ENCODE measurements at places on chromosomes 5 and 9.
A peak's percentile ranks its signal among the peaks of the same experiment; 100 is the strongest.

DNA sequence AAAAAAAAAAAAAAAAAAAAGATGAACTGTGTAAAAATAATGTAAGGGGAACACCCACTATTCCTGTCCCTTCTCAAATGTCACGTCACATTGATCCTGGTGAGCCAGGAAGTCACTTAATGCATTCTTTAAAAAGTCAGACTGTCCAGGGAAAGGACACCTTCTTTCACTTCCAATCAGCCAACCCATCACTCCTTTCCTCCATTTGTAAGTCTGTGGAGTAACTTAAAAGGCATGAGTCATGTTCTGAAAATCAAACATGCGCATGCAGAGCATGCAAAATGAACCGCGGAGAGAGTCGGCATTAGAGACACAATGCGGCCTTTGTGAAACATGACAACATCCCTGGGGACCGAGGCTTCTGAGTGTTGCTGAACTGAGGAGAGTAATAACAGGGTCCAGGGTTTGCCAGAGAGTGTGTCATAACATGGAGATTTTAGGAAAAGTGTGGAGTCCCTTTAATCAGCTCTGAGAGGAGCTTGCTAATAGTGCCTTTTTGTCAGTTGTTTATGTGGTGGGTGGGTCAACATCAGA, 77.6 kb upstream of the SEMA6A start:
- peak; percentile 2 for DNase-seq

DNA sequence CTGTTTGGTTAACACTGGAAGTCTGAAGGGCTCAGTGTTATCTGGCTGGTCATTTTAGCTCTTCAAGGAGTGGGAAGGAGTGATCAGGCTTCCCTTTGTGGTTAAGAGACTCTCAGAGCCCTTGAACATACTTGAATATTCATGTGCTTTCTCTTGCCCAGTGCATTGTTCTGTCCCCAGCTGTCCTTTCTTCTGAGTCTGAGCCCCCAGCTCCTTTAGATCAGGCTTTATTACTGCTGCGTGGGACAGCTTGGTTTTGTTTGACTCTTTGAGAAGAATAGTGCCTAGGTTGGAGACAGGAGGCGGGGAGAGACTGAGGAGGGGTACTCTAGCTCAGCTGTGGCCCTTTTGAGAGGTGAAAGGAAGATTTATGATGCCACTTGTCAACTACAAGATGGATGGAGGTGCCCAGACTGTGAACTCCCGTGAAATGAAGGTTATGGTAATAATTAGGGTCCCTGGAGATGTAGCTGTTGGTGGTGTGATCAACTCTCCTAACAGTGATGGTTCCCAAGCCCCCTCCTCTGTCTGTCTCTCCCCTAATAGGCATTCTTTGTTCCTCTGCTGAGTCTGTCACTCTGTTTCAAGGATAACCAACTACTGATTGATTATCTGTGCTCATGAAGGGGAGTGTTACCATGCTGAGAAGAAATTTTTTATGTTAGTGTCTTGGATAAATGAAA, 83.1 kb upstream of the GLRA1 start:
- no peak for DNase-seq

DNA sequence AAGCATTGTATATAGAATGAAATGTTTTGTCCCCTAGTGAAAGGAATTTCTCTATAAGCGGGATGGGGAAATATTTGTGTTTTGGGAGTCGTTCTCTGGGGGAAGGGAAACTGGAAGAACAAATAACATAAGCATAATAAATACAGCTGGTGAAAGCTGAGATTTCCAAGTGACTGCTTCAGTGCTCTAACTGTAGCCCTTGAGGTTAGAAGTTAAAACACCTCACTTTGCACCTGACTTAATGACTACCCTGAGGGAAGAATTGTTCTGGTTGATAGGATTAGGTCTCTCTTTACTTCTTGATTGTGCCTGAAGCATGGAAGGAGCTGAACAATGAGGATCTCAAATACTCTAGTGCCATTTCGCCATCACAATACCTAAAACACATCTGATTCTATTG, 307.4 kb downstream of the MAN2A1 start:
- DNase-seq, result no peak

- no peak for DNase-seq
Observed at GRCh38 chr5:72996632-72997031, 40.8 kb downstream of the FCHO2 start.

GRCh38 chr5:122680623-122681350, 94.1 kb upstream of the SNX2 start:
- no peak for DNase-seq

DNA sequence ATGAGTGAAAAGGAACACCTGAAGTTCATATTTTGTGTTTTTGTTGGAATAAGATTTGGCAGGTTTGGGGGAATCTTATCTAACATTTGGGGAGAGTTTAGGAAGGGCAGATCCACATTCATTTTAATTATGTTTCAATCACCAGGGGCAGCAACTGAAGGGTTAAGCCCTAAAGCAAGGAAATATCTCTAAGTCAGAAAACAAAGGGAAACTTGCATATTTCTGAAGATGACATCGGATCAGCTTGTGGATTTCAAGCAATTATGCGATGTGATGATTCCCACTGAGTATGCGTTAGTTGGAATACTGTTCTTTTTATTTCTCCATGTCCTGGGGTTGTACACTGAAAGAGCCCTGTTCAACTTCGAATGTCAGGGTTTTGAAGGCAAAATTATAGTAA, 59.8 kb upstream of the NFIB start:
- no peak for DNase-seq

GRCh38 chr9:479304-479970, 264.8 kb downstream of the DOCK8 start:
- DNase-seq, result no peak

GRCh38 chr9:97386733-97387503, 25.0 kb upstream of the TDRD7 start:
- DNase-seq, result peak; percentile 9

DNA sequence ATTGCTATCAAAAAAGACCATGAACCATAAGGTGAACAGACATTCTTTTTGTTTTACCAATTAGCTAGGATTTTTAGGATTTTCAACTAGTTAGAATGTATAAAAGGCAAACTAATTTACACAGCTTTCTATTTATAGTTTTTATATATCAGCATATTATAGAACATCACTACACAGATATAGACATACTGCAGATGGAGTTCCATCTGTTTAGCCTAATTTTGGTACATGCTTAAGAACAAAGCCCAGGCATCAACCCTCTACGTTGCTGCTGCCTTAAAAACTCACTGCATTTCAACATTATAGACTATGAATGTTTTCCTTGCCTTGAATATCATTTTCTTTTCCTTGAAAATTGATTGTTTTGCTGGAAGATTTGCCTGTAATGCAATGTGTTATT, 2227.5 kb upstream of the C9orf72 start:
- no peak for DNase-seq

DNA sequence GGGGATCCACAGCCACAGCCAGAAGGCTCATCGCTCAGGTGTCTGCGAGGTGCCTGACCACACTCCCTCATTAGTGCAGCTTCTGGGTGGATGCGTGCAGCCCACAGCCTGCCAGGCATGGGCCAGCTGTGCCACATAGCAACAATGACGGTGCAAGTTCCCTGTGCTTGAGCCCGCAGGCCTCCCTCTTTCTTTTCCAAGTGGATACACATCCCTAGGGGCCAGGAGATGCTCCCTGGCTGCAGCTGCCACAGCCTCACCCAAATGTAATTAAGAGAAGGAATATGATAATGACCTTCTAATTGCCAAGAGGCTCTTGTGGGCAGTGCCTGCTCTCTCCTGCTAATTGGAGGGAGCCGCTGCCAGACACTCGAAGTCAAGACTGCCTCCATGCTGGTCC, 116.0 kb upstream of the PPP1R26 start:
- peak; percentile 34 for DNase-seq

GRCh38 chr9:100286257-100286656, 66.5 kb downstream of the TEX10 start:
- DNase-seq, result no peak

DNA sequence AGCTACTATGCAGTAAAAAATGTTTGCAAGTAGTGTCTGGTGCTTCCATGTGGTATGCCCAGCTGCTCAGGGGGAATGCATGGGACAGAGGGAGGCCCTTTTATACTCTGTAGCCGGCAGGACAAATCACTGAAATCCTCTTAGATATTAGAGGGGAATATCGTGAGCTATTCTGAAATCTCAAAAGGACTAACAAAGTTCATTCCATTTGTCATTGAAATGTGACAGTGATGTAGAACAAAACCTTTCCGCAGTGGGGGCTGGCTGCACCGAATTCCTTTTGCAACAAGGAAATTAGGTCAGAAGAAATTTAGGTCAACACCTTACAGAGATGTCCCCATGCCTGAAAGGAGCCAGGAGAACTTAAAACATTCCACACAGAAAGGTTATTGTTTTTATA, 72.4 kb upstream of the MEF2C start:
- no peak for DNase-seq

DNA sequence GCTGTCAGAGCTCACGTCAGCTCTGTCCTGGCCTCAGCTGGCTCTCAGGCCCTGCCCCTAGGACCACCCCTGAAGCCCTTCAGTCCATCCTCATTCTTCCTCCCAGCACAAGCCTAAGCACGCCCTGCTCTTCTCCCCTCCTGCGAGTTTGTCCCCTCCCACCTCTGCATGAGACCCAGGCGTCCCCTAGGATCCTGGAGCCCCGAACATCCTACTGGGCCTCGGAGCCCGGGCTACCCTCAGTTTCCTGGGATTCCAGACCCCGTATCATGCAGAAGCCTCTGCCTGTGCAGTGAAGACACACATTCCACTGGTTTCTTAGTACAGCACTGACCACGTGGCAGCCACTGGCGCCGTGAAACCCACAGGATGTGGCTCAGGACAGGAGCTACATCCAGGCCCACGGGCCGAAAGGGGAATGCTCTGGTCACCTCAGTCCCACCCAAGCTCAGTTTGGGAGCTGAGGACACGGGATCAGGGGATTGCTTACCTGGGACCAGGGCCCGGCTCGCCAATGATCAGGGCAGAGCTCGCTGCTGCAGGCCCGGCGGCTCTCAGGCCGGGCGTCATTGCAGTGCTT, 64.2 kb downstream of the ZNF354C start:
- DNase-seq, result no peak

DNA sequence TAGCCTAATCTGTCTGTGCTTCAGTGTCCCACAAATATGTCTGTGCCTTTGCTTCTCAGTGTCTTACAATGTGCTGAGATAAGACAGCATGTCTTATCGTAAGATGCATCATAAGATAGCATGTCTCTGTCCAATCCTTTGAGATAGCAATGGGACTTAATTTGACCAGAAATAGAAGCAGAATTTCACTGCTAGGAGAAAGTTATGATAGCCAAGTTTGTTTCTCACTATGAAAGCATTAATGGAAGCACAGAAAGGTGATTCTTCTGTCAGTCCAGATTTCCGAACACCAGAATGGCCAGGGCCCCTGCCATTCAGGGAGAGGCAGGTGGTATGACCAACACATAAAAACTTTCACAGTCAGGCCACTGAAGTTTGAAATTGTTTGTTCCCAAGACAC, 111.4 kb downstream of the TRIM32 start:
- no peak for DNase-seq

GRCh38 chr5:32753051-32753450, 41.9 kb downstream of the NPR3 start:
- no peak for DNase-seq

GRCh38 chr5:7501061-7501460, 105.1 kb downstream of the ADCY2 start:
- no peak for DNase-seq

DNA sequence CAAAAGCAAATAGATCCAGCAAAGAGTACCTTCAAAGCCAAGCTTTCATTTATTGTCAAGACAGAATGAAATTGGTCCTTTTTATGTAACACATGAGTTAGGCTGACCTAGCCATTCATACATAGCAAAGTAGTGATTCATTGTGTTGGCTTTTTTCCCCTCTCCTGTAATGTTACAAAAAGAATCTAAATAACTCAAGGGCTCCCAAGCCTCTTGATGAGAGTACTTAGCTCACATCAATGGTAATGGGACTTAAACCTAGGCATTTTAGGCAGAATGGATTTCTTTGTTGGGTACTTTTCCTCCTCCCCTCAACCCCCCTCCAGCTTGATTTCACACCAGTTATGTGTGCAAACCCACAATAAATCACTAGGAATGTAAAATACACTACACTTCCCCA, 123.7 kb downstream of the EBF1 start:
- no peak for DNase-seq

DNA sequence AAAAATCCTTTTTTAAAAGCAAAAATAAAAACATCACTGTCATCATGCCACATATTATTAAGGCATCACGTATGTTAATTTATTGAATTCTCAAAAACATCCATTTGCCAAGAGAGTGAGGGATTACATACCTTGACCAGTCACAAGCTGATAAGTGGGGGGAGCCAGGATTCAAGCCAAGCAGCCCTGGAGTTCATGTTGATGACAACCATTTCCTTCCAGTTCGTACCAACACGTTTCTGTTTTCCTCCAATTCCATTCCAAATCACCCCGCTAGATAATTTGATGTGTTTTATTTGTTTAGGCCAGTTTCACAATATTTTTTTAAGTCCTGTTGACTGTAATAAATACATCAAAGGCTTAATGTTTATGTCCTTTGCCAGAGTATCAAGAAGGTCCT, 53.0 kb downstream of the SLC1A3 start:
- no peak for DNase-seq

DNA sequence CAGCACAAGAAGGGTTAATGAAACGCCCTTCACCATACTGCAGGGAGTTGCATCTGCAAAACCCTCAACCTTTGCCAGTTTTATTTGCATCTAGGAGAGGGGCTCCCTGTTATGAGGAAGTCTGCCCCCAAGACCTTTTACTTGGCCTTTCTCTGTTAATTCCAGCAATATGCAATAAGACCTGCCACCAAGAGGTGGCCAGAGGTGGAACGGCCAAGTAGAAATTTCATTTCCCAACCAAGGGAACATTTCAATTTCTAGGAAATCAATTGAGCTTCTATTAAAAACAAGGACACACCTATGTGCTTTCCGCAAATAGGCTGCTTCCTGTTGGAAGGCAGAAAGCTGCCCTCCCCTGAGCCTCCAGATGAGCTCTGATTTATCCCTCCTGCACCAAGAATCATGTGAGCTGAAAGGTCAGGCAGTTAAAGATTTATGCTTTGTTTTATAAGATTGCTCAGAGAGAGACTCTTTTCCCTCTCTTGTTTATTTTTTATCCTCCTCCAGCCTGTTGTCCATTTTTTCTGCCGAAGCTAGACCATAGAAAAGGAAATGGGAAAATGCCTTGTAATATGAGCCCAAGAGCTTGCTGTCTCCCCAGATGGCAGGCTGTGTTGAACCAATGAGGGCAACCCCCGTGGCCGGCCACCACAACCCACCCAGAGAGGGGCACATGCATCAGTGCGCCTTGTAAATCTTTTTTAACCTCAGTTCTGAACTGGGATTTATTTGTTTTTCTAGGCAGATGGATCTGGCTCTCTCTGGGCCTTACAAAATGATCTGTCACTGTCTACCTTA, 572.8 kb downstream of the TLE1 start:
- no peak for DNase-seq

DNA sequence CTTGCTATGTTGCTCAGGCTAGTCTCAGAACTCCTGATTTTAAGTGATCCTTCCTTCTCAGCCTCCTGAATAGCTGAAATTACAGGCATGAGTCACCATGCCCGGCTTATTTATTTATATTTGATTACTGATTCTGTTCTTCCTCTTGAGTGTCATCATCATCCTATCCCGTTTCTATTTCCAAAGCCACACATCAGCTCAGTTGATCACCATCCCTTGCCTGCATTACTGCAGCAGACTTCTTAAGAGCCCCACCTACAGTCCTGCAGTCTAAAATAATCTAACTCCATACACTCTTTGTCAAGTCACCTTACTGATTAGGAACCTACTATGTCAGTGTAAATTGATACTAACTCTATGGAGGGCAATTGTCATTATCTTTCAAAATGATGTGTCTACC, 138.9 kb upstream of the RAI14 start:
- no peak for DNase-seq

GRCh38 chr5:40554054-40554453, 125.7 kb upstream of the PTGER4 start:
- no peak for DNase-seq

- DNase-seq, result no peak
Observed at GRCh38 chr5:67857502-67857901, 358.1 kb upstream of the PIK3R1 start.
